Kasumi-1 (cell line): ENCODE measurements at places on chromosomes 3 and 15.

DNA sequence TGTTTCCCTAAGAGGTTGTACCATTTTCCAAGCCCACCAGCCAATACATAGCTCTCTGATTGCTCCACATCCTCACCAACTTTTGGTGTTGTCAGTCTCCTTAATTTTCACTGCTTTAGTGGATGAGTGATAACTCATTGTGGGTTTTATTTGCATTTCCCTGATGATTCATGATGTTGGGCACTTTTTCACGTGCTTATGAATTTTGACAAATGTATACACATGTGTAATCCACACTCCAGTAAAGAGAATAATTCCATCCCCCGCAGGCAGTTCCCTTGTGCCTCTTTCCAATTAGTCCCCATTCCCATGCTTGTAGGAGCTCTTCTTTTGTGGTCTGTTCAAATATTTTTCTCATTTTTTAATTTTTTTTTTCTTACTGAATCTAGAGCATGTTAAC lies 52.4 kb downstream of the ANP32A start:
- no peak for DNase-seq

DNA sequence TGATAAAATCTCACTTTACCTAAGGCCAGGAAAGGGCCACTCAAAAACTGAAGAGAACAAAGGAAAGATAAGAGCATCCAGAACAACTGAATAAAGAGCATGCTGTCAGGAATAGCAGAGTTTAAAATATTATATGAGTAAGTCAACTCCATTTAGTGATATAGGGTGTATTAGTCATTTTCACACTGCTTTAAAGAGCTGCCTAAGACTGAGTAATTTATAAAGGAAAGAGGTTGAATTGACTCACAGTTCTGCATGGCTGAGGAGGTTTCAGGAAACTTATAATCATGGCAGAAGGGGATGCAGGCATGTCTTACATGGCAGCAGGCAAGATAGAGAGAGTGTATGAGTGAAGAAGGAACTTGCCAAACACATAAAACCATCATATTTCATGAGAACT lies 778.0 kb upstream of the NECTIN3 start:
- DNase-seq, result no peak

- no peak for DNase-seq
Measured at GRCh38 chr15:52737720-52738119, 52.4 kb downstream of the ONECUT1 start.

- no peak for DNase-seq
Measured at GRCh38 chr15:88747631-88748030, 55.6 kb upstream of the ACAN start.

GRCh38 chr3:30258426-30259392 lies 347.7 kb upstream of the TGFBR2 start:
- DNase-seq, result no peak

GRCh38 chr15:50968353-50968752 lies 59.9 kb downstream of the AP4E1 start:
- no peak for DNase-seq

- DNase-seq, result no peak
Measured at GRCh38 chr3:126917232-126917804, 65.6 kb upstream of the PLXNA1 start.

- DNase-seq, result no peak
Measured at GRCh38 chr15:32802286-32802936, 84.6 kb downstream of the GREM1 start.

DNA sequence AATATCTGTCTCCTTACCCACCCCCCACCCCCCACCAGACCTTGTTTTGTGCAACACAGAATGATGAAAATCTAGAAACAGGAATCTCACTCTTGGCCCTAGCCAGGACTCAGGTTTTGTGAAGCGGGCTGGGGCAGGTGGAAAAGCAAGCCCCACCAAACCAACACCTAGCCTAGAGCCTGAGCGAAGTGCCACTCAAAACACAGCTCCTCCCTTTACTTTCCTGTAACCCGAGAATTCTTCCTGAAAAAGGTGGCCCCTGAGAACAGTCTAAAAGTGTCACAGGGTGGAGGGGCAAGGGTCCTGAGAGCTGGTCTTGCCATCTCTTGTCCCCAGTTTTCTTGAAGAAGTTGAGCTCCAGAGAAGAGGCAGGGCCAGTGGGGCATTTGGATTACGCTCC lies 17.4 kb upstream of the RPUSD3 start:
- no peak for DNase-seq

DNA sequence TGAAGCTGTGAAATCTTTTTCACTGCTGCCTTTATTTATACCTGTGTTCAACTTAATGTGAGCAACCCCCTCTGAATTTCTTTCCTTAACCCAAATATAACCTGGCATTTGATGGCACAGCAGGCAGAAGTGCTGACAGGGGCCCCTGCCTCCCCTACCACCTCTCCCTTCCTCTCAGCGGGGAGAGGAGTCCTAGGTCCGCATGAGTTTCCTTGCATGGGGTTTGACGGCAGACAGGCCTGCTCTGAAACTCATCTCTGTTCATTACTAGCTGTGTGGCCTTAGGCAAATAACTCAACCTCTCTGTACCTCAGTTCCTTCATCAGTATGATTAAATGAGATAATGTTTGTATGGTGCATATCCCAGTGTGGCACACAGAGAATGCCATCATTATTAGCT lies 79.7 kb downstream of the SEC22A start:
- no peak for DNase-seq

- no peak for DNase-seq
Measured at GRCh38 chr3:155938409-155938808, 68.0 kb downstream of the GMPS start.

GRCh38 chr3:143731776-143732175 lies 116.5 kb downstream of the SLC9A9 start:
- DNase-seq, result no peak

DNA sequence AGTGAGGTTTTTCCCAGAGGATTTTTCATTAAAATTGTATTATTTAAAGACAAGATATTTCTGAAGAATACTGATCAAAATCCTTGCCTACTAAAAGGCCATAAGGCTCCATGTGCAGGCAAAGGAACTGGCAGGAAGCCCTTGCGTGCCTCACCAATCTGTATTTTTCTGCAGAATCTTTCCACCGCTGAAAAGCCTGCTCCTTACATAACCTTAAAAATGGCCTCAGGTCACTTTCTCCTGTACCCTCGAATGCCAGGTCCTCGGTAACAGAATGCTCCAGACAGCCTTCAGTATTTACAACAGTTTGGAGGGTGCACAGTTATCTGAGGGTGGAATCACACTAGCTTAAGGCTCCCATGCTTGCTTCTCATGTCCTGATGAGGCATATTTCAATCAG lies 3.2 kb downstream of the MORC1 start:
- DNase-seq, result no peak

DNA sequence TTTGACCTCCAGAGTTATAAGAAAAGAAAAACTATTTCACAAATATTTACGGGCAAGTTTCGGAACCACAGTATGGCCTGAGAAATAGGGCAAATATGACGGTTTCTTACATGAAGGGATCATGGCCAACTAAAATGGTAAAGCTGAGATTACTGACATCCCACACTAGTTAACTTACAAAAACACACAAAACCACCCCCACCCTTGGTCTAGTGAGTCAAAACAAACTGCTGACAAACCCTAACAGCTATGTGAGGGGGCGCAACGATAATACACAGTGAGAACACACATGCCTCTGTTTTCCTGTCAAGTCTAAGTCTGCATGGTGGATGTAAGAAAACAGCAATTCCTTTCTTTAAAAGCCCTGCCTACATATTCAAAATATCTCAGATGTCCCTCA lies 32.3 kb downstream of the CBLB start:
- no peak for DNase-seq

- DNase-seq, result no peak
Measured at GRCh38 chr15:29377161-29377560, 107.5 kb upstream of the NSMCE3 start.

- no peak for DNase-seq
Measured at GRCh38 chr3:130926504-130926903, 32.6 kb downstream of the ATP2C1 start.

DNA sequence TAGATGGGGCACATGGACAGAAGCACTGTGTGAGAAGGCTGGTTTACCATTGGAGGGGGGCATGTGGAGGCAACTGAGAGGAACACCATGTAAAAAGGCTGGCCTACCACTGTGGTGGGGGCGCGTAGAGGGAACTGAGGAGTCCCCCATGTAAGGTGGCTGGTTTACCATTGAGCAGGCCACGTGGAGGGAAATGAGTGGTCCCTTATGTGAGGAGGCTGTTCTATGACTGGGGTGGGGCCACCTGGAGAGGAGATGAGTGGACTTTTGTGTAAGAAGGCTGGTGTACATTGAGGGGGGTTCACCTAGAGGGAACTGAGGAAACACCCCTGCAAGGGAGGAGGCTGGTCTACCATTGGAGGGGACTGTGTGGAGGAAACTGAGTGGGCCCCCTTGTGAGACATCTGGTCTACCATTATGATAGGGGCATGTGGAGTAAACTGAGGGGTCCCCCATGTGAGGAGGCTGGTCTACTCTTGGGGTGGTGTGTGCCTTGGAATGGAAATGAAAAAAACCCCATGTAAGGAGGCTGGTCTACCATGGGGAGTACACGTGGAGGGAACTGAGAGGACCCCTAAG lies 156.9 kb downstream of the FBLN2 start:
- DNase-seq, result no peak

GRCh38 chr3:117995842-117996437 lies 1038.7 kb downstream of the IGSF11 start:
- DNase-seq, result no peak

GRCh38 chr3:156206157-156206556 lies 85.8 kb downstream of the KCNAB1 start:
- no peak for DNase-seq

GRCh38 chr15:87962428-87962827 lies 294.1 kb downstream of the NTRK3 start:
- no peak for DNase-seq

DNA sequence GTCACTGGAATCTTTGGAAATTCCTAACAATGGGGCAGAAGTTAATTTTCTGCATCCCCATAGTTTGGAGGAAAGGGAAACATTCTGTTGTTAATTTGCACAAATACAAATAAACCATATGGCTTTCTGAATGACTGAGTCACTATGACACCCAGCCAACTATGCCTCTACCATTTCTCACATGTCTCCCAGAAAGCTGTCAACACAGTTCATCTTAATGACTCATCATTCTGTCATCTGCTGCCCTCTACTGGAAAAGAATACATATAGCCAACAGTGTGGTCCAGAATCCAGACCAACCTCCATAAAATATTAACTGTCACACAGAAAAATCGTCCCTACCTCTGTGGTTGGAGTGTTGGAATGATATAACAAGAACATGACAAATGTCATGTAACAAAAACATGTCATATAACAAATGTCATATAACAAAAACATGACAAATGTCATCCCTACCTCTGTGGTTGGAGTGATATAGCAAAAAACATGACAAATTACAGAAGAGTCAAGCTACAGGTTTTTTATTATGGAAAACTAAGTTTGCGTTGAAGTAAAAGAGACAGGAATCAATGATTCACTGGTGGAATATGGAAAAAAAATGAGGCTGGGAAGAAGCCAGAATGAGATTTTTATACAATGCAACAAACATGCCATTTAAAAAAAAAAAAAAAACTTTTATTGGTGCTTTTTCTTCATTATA lies 47.7 kb upstream of the GYG1 start:
- peak; percentile 86 for DNase-seq

- DNase-seq, result no peak
Measured at GRCh38 chr15:62964251-62964650, 78.3 kb upstream of the TPM1 start.

GRCh38 chr3:119601154-119601553 lies 3.5 kb downstream of the PLA1A start:
- DNase-seq, result no peak

DNA sequence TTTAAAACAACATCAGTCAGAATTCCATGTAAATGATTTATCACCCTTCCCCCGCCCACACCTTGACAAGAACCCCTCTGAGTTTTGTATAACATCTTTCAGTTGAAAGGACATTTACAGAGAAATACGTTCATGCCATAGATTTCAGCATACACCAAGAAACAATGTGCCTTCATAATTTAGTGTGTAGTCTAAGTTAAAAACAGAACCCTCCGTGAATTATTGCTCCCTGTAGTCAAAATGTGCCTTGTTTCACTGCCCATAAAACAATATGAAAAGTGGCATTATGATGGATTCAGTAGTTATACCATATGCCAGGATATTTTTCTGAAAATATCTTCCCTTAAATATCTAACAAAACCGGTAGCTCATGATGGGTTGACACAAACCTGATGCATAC lies 953.9 kb downstream of the GBE1 start:
- DNase-seq, result no peak

DNA sequence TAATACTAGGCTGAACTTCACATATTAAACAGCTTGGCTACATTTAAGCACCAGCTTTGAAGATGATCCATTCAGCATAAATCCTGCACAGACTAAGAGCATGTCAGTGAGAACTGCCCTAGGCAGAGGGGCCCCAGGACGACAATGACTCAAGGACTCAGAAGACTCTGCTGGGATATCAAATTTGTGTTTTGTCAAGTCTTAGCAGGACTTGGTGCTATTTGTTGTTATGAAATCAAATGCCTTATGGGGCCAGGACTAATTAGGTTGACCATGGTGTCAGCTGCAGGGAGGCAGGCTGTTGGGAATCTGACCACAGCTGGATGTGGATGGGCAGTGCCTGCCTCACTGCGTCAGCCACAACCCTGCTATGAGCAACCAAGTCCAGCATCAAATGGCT lies 91.8 kb downstream of the RYR3 start:
- DNase-seq, result no peak

DNA sequence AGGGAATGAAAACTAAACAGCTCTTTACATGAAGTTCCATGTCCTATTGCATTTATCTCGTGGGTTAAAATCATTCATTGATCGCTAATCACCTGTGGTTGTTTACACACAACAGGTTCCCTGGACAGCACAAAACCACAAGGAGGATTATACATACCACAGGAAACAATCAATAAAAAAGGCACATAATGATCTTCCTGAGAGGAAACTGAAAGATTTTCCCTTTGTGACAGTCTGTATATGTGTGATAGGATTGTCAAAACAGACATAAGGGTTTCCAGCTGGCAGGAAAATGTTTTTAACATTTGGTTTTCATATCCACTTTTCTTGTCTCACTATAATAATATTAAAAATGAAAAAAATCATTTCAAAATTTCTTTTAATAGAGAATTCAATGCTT lies 541.8 kb downstream of the NLGN1 start:
- DNase-seq, result no peak

GRCh38 chr3:105885256-105885655 lies 16.4 kb upstream of the CBLB start:
- DNase-seq, result no peak

- DNase-seq, result no peak
Measured at GRCh38 chr3:134037168-134037567, 7.4 kb upstream of the SLCO2A1 start.

GRCh38 chr3:5017925-5018531 lies 38.8 kb downstream of the BHLHE40 start:
- DNase-seq, result no peak

GRCh38 chr3:130425484-130425883 lies 80.0 kb downstream of the COL6A5 start:
- DNase-seq, result no peak
